ENCODE measurements at places on chromosomes 2 and 18.

GRCh38 chr18:48037481-48038271 is 107.2 kb upstream of the SMAD2 start:
- no peak for DNase-seq

- no peak for DNase-seq
Measured at GRCh38 chr2:113120861-113121260, 6.5 kb upstream of the IL1RN start.

GRCh38 chr2:216181351-216181750 is 72.2 kb downstream of the XRCC5 start:
- no peak for DNase-seq

GRCh38 chr2:10400978-10401951 is 46.9 kb downstream of the ODC1 start:
- no peak for DNase-seq

GRCh38 chr2:112181571-112182290 is 43.5 kb downstream of the FBLN7 start:
- no peak for DNase-seq

DNA sequence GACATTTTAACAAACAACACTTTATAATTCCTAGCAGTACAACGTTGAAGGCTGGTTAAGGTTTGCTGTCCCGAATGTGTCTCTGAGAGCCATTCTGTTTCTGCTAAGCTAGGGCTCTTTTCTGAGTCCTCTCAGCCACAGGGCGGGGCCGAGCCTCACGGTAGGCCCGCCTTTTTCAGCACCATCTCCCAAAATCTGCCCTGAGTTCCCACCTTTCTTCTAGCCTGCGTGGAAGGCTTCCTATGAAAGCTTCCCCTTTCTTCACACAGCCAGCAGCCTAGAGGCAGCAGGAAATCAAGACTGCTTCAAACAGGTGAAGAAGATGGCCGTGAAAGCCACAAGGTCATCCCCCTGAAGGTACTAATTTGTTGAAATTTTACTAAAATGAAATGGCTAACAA is 255.5 kb downstream of the CDH2 start:
- DNase-seq: no peak

DNA sequence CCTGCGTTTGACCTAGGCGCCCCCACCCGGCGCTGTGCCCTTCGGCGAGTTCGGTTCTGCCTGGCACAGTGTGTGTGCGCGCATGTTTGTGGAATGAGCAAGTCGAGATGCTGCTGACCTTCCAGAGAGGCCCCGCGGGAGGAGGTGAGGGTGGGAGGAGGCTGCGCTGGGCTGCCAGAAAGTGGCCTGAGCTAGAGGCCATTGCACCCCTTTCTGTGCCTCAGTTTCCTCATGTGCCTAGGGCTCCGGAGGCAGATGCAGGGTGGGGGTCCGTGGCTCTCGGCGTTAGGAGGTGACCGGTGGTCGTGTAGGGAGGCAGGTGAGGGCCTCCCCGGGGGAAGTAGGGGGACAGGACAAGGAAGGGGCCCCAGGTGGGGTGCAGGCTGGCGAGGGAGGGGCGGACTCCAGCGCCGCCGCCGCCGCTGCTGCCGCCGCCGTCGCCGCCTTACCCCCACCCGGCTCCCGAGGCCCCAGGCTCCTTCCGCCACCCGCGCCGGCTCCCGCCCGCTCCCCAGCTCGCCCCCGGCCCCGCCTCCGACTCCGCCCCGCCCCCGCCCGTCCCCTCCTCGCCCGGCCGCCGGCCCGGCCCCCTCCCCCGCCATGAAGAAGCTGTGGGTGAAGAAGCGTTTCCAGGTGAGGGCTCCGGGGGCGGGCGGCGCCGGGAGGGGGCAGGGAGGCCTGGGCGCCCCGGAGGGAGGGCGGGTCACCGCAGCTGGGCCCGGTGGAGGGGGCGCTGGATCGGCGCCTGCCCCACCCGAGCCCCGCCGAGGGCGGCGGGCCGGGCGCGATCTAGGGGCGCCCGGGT is 7.0 kb downstream of the SPEG start:
- DNase-seq: no peak

DNA sequence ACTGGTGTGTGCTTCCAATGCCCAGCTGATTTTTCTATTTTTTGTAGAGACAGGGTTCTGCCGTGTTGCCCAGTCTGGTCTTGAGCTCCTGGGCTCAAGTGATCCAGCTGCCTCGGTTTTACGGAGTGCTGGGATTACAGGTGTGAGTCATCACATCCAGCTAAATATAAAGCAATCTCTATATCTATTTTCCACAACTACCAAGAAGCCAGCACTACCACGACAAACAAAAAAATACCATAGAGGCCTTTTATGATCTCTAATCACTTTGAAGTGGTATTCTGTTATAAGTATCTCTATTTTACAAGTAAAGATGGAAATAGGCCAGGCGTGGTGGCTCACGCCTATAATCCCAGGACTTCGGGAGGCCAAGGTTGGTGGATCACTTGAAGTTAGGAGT is 34.7 kb downstream of the C2orf74 start:
- DNase-seq: no peak

GRCh38 chr2:9968553-9969497 is 17.3 kb downstream of the GRHL1 start:
- DNase-seq: no peak

- DNase-seq: no peak
Measured at GRCh38 chr18:68666381-68666780, 48.5 kb downstream of the TMX3 start.

GRCh38 chr18:79542876-79543750 is 136.5 kb upstream of the CTDP1 start:
- no peak for DNase-seq

- DNase-seq: no peak
Measured at GRCh38 chr2:70069049-70069448, 18.2 kb upstream of the PCBP1 start.

GRCh38 chr2:144510294-144510991 is 9.5 kb downstream of the ZEB2 start:
- DNase-seq: no peak

GRCh38 chr2:235594041-235594440 is 100.2 kb downstream of the AGAP1 start:
- no peak for DNase-seq

DNA sequence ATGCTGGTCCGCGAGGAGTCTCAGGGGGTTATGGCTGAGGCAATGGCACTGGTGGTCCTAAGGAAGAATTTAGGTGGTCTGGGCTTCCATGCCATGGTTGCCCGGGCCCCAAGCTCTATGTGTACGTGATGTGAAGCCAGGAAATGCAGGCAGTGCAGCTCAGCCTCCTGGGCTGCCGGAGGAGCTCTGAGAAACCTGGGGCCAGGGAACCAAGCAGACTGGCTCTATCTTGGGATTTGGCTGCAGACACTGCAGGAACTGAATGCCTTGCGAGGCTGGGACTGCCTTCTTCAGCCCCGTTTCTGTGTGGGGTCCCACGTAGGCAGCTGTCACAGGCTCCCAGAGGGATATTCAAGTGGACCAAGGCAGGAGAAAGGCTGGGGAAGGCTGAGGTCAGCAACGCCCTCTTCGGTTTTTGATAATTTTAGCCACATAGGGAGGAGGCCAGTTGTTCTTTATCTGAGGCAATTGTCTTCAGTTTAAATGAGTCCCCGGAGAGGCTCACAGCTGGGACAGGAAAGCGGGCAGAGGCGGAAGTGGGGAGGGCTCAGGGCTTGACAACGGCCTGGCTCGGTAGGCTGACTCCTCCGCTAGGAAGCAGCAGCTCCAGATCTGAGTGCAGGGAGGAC is 77.7 kb downstream of the RHOB start:
- DNase-seq: no peak

- DNase-seq: no peak
Measured at GRCh38 chr2:231679908-231680284, 28.4 kb upstream of the PTMA start.

- DNase-seq: no peak
Measured at GRCh38 chr2:143840601-143841000, 679.3 kb downstream of the ZEB2 start.

GRCh38 chr2:189613650-189614420 is 33.2 kb upstream of the SLC40A1 start:
- DNase-seq: no peak

GRCh38 chr2:28635191-28635611 is 116.4 kb upstream of the PPP1CB start:
- DNase-seq: no peak

DNA sequence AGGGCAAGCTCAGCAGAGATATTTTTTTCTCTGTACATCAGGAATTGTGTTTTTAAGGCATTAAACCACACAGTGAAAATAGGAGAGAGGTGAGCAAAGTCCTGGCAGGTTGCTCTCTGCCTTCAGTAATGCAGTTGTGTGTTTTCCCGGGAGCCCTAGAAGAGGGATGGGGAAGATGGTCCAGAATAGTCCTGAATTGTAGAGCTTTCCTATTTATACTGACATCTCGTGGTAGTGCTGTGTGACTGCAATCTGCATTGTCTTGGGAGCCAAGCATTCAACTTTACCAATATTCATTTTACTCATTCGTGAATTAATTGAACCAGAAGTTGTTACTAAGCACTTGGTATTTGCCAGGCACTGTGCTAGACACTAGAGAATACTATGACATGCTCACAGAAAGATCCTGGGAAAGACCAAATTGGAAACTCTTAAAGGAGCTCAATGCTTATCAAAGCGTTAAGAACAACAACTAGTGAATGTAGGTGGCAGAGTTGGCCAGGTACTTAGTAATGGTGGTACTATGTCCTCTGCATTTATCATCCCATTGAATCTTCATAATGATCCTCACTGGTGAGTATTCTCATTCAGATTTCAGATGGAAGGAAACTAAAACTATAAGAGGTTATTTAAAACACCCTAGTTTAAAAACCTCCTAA is 214.6 kb downstream of the TRIB2 start:
- DNase-seq: no peak

GRCh38 chr18:33115917-33116316 is 324.6 kb downstream of the CCDC178 start:
- DNase-seq: no peak

DNA sequence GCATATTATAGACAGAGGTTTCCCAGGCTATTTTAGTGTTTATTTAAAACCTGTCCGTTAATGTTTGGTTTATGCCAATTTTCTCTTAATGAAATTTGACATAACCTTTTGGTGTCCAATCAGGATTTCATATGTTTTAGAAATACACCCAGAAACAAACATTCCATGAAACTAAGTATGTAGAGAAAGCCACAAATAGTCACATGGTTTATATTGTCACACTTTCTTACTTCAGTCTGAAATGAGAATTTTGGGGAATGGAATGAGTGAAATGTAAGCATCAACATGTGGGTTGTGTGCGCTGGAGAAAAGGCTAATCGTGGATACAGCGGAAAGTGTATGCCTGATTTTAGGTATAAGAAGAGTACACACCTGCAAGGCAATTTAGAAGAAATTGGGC is 277.0 kb upstream of the RAB12 start:
- no peak for DNase-seq

GRCh38 chr2:64325852-64326577 is 127.9 kb upstream of the LGALSL start:
- no peak for DNase-seq

DNA sequence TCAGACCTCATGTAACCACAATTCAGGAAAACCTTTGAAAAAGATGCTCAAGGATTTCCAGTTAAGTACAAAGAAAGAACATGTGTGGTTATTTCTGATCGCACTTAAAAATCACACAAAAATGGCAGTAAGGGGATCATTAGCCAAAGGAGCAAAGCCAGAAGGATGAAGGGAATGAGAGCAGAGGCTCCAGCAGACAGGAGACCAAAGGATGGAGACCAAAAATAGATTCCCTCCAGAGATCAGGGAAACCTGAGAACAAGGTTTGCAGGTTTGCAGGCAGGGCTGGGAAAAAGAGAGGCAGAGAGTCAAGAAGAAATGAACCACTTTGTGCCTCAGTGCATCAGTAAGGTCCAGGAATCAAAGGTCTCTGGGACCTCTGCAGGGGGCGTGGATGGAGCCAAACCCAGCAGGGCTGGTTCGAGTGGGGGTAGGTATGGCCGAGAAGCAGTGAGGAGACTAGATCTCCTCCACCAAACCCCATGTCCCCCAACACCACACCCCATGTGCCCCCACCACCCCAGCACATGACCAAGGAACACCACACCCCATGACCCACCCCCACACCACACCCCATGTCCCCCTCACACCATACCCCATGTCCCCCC is 98.5 kb upstream of the GPC1 start:
- no peak for DNase-seq

GRCh38 chr2:98489971-98490962 is 45.6 kb downstream of the INPP4A start:
- DNase-seq: no peak

DNA sequence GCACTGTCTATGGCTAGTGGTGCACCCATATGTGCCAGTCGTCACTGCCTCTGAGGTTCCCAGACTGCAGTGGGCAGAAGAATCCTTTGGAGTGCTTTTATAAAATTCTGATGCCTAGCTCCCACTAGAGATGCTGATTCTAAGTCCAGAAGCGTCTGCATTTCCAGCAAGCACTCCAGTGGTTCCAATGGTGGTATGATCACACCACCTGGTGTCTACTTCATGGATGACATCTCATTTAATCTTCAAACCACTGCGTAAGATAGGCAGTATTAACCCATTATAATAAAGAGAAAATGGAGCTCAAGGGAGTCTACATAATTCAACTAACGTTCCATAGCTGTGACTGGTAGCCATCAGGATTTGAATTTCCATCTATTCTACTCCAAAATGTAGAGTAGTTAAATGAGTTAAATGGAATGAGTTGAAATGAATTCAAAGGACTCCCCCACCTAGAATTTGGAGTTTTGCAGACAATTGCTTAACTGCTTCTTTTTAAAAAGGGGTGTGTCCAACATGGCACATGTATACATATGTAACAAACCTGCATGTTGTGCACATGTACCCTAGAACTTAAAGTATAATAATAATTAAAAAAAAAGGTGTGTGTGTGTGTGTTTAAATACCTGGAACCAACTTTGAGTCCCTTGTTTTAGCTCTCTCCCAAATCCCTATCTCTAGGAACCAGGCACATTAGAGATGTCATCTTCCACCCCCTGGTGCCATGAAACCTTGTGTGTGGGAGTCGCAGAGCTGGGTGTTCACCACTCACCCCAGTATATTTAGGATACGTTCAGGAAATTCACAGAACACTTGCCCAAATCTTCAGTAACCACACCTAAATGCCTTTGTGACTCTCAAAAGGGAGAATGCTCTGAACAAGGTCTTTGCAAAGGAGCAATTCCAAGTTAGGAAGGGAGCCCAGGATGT is 14.1 kb downstream of the LAMA3 start:
- DNase-seq: no peak

DNA sequence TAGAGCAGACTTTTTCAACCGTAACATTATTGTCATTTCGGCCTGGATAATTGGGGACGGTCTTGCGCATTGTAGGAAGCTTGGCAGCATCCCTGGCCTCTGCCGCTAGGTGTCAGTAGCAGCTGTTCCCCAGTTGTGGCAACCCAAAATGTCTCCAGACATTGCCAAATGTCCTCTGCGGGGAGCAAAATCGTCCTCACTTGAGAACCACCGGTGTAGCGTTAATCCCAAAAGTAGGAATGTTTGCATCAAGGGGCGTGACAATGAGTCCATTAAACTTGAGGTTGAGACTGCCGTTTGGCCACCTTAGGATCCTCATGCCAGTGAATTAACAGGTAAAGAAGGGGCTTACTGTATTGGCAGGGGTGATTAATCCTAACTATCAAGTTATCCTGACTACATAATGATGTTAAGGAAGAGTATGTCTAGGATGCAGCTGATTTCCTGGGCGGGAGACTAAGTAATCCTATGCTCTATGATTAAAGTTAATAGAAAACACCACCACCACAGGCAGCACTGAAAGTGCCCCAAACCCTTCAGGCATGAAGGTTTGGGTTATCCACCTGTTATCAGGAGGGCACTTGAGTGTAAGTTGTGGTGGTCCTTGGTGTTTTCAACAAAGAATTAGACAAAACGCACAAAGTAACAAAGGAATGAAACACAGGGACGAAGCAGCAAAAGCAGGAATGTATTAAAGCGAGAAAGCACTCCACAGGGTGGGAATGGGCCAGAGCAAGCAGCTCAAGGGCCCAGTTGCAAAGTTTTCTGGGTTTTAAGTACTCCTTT is 4.9 kb upstream of the ZC3H8 start:
- peak; percentile 79 for DNase-seq

GRCh38 chr18:25454270-25454659 is 102.3 kb upstream of the ZNF521 start:
- no peak for DNase-seq

Data from neural crest cell (in vitro differentiated cells).